ENCODE measurements at places on chromosomes 2 and 18. TPM values are rescaled to one million over a fixed set of nuclear protein-coding genes. Genes with fewer than 3 reads are reported as not detected.

- H3K4me3 ChIP-seq: no peak overlapping the region
- no peaks in the 10 kb centered on the region for H3K4me1 ChIP-seq
- no peaks in the 10 kb centered on the region for H3K27me3 ChIP-seq
These were observed 40.9 kb downstream of the STAT4 start for GRCh38 chr2:191109888-191110287.

Gene DPP4
- 0.20 TPM for total RNA-seq

- peaks cover 1% of the 10 kb centered on the region for H3K4me1 ChIP-seq
- H3K27ac ChIP-seq: no peak overlapping the region
These were observed 138.7 kb upstream of the AQP4 start for GRCh38 chr18:27004056-27004829.

Gene MEIS1
- 4.8 TPM for total RNA-seq

- peaks cover 29% of the 10 kb centered on the region for H3K4me1 ChIP-seq
- peak overlapping the region; percentile 85 for H3K27ac ChIP-seq
- no peaks in the 10 kb centered on the region for H3K36me3 ChIP-seq
- H3K27me3 ChIP-seq: peaks cover 4% of the 10 kb centered on the region
- peak; percentile 44 for DNase-seq
- H3K4me3 ChIP-seq: peak overlapping the region; percentile 63
These were observed 166.5 kb downstream of the RPIA start for GRCh38 chr2:88857951-88858411.
